SHP77 (cell line): ENCODE measurements at places on chromosomes 1 and 21.

- no peak for DNase-seq
Observed at GRCh38 chr1:200238311-200238710, 171.5 kb downstream of the ZNF281 start.

- no peak for DNase-seq
Observed at GRCh38 chr1:184870319-184870718, 104.0 kb downstream of the NIBAN1 start.

GRCh38 chr1:225695578-225696337 is 42.8 kb upstream of the ENAH start:
- DNase-seq = no peak

DNA sequence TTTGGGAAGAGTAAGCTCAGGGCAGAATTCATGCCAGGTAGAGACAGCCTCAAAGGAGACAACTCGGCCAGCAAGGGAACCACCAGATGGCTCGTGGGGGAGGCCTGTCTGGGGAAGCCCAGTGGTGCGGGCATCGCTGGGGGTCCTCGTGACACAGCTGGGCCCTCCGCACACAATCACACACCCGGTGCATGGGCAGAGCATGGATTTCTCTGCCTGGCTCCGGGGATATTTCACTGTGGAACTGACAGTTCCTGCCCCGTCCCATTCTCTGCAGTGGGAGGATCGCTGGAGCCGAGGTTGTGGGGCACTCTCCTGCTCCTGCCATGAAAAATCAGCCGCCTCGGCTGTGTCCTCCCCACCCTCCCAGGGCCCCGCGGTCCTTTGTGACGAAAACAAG is 108.0 kb downstream of the CRYAA start:
- DNase-seq = no peak

DNA sequence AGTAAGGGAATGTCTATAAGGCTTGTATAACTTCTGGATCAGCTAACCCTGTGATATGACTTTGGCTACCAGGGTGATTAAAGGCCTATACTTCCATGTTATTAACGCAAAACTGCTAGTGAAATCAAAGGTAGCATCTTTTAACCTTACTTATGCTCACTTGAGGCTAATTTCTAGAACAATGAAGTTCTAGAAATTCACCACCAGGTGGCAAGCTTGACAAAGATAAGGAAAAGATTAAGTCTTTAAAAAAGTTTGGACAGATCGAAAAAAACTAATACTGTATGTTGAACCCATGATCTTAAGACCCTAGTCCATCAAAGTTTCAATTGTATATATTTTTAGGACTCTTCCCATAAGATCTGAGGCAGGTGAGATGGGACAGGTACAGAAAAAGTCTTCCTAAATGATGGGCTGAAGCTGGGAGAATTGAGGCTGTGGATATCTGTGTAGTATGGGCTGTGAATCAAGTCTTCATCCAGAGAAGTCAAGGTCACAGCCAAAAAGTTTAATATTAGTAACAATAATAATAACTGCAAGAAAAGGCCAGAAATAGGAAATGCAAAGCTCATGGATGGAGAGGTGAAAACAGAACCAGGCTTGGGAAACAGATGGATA is 18.8 kb downstream of the KYAT3 start:
- DNase-seq = peak; percentile 22

GRCh38 chr1:161121042-161121650 is 3.2 kb downstream of the NIT1 start:
- no peak for DNase-seq
